Common myeloid progenitor, CD34-positive (primary cell): ENCODE measurements at places on chromosomes 13 and 19.

GRCh38 chr19:50906217-50906616, 5.0 kb downstream of the KLK4 start:
- DNase-seq = no peak

GRCh38 chr19:45320997-45321775, 1.5 kb downstream of the CKM start:
- no peak for DNase-seq

DNA sequence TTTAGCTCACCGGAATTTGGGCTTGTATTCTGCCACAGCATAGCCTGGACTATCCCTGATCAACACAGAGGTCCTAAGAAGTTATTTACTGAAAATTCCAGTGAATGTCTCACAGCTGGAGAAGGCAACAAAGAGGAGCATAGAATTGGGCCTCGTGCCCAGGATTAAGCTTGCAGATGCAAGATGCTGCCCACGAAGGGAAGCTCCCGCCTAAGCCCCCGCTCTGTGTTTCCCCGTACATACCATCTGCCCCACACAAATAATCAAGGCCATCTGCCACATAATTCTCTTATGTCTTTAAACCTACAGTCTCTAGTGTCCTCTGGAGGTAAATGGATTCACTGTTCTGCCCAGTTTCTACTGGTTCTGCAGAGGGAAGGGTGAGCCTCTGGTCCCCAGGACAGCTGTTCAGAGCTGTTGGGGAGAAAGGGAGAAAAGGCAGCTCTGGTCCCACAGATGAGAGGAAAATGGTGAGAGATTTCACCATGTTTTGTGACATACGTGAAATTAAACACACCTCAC, 7.4 kb upstream of the TPP2 start:
- peak; percentile 30 for DNase-seq

- no peak for DNase-seq
Observed at GRCh38 chr19:3585301-3586126, at the start of gene GIPC3. TSS of gene GIPC3 (plus strand) at chr19:3585478. CDS start at chr19:3585598, 120 bp downstream.

DNA sequence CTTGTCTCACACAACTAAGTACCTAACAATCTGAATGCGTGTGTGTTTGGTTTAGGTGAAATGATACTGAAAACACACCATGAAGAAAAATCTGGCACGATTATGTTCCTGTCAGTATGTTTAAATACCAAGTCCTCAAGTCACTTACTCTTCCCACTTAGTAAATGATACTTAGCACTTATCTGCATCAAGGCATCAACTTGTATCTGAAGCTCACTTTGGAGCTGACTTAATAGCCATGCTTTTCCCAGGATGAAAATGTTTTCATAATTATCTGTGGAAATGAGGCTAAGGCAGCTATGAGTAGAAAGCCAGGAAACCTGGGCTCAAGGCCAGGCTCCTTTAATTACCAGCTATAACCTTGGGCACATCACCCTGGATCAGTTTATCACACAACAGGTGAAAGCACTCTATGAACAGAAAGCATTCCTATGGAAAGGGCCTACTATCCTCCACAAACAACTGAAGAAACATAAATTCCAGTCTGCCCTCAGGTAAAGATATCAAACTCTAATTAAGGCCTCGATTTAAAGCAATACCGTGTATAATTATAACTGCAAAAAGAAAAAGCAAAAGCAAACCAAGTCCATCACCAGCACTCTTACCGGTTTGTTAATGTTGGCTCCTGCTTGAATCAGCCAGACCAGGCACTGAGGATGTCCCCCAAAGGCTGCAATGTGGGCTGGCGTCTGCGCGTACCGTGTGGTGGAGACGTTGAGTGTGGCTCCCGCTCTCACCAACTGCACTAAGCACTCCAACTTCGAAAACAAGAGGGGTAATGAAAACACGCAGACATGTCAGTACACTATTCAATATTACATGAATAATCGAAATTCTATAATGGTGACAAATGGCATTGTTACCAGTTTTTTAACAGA, 4.6 kb downstream of the ANKRD10 start:
- no peak for DNase-seq

DNA sequence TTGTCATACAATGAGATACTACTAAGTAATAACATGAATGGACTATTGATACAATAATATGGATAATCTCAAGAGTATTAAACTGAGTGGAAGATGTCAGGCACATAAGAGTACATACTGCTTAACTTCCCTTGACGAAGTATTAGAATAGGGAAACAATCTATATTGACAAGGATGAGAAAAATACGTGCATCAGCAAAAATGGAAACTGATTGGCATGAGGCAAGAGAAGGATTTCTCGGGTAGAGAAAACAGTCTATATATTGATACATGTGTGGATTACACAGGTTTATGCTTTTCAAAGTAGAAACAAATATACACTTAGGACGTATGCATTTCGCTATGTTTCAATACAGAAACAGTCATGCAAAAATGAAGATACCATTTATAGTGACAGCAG, 57.4 kb downstream of the PRR20E start:
- DNase-seq = no peak

- DNase-seq = no peak
Observed at GRCh38 chr19:34305221-34306083, 51.1 kb downstream of the GARRE1 start.

- no peak for DNase-seq
Observed at GRCh38 chr13:39655041-39655568, 357 bp upstream of the COG6 start.

DNA sequence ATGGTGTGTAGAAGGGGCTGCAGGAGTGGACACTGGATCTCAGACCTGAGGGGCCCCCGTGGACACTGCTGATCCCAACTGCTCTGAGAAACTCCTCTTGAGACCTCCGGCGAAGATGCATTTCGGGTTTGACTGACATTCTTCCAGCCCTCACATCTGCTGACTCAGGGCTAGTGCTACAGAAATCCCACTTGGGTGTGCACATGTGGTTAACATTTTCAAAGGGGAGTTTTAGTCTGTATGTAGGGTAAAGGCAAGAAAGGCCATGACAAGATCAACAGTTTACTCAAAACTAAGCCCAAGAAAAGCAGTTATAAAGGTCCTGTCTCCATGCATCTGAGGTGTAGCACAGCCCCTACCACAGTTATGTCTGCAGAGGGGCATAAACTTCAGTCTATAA, 31.2 kb downstream of the DLEU7 start:
- DNase-seq = no peak

- peak; percentile 95 for DNase-seq
Observed at GRCh38 chr13:46679369-46680120, 117.4 kb downstream of the ESD start.

GRCh38 chr19:6590258-6590826, 608 bp downstream of the CD70 start:
- DNase-seq = no peak

- DNase-seq = peak; percentile 64
Observed at GRCh38 chr19:19134687-19135158, 3.6 kb downstream of the TMEM161A start.

- no peak for DNase-seq
Observed at GRCh38 chr19:51025809-51026553, 435 bp downstream of the KLK11 start.

DNA sequence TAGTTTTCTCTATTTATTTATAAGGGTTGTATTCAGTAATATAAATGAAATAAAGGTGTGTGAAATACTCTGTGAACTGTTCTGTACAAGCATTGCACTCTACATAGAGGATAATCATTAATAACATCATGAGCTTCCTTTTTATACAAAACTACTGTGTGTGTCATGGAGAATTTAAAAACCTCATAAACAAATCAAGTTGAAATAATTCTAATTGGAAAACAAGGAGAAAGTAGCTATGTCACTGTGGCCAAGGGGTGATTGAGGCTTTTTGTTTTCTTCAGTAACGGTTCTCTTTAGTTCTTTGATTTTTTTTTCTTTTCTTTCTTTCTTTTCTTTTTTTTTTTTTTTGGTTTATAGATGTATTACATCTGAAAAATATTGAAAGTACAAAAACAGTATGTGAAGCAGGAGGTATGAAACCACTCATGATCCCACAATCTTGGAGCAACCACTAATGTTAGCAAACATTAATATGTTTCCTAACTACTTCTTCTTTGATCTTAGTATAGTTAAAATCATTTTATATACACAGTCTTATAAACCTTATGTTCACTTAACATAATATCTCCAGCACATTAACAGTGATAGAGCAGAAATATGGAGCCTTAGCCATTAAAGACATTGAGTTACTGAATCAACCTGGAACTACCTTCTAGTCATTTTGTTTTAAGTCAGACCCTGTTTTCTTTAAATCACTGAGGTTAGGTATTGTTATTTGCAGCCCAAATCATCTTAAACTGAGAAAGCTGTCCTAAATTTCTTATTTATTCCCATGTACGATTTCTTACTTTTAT, 45.4 kb downstream of the WDFY2 start:
- no peak for DNase-seq

- DNase-seq = no peak
Observed at GRCh38 chr13:107462501-107462900, 752.8 kb downstream of the LIG4 start.

GRCh38 chr13:112963641-112964040, 5.4 kb upstream of the MCF2L start:
- DNase-seq = no peak

- DNase-seq = no peak
Observed at GRCh38 chr19:7907122-7907521, 3.4 kb downstream of the MAP2K7 start.

- DNase-seq = no peak
Observed at GRCh38 chr13:97307118-97307881, 85.2 kb downstream of the MBNL2 start.

DNA sequence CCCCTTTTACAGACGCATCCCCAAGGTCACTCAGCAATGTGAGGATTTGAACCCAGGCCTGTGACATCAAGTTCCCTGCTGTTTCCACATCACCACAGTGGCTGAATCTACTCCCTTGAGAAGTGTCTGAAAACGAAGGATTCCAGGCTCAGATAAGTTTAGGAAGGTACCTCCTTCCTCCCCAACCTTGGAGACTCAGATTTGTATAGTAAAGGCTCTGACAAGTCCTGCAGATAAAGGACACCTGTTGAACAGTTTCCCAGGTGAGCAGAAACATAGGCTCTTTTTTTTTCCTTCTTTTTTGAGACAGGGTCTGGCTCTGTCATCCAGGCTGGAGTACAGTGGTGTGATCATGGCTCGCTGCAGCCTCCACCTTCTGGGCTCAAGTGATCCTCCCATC, 56.4 kb upstream of the PTPRS start:
- no peak for DNase-seq

DNA sequence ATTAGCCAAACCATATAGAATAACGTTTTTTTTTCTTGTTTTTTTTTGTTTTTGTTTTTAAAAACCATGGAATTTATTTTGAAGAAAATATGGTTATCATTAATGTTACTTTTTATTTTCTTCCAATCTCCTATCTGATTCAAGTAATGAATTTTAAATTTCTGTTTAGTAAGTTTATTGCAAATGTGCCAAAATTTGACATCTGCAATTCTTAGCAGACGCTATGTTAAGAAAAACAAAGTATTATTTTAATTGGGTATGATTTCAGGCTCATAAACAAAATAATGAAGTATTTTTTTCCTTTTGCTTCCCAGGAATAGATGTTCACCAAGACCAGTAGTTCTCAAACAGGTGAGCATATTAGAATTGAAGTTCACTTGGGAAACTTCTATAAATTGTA, 63.1 kb downstream of the POSTN start:
- no peak for DNase-seq

DNA sequence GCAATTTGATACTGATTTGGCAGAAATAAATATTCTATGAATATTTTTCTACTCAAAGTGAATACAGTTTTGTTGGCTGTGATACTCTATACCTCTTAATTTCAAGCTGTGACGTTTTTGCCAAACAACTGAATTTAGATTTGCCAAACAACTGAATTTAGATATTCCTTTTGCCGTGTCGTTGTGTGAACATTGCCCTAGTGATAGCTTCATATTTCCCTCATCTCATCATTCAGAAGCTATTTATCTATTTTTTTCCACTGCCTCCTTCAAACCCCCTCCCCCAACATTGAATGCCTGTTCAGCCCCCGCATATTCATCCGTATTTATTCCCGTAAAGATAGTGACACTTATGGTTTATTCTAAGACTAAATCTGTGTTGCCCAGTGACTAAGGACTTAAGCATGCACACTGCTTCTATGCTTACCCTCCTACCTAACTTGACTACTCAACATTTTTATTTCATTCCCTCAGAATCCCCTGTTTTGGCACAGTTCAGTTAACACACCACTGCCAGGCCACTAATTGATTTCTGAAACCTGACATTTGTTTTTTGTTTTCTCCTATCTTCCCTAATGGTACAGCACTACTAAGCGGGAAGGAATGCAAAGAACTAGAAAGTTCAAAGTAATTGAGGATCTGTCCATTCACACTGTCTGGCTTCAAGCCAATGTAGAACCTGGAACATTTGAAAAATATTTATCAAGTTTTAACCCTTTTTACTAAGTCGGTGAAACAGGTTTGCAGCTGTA, 2.8 kb upstream of the KLF5 start:
- no peak for DNase-seq

- peak; percentile 92 for DNase-seq
Observed at GRCh38 chr19:51339687-51340656, 2.0 kb downstream of the VSIG10L start.

GRCh38 chr19:11247391-11247790, 8.0 kb downstream of the ANGPTL8 start:
- no peak for DNase-seq

DNA sequence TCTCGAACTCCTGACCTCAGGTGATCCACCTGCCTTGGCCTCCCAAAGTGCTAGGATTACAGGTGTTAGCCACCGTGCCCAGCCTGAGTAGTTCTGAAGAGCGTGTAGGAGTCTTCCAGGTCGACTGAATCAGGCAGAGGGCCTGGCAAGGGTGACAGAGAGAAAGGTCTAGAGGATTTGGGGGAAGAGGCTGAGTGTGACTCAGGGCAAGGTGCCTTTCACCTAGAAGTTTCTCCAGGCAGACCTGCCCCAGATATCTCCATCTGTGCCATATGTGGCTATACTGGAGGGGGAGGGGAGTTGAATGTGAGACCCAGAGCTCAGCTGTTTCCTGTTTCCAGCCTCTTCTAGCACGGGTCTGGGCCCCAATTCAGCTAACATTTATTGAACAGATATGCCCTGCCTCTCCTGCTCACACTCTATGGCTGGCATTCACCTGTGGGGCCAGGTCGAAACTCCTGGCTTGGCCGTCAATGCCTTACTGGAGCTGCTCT, 1.3 kb downstream of the CCDC159 start:
- no peak for DNase-seq

- DNase-seq = no peak
Observed at GRCh38 chr19:43532571-43532961, 422 bp upstream of the ZNF575 start.
